NCI-H1694 (cell line): ENCODE measurements at places on chromosomes 11 and 22.

DNA sequence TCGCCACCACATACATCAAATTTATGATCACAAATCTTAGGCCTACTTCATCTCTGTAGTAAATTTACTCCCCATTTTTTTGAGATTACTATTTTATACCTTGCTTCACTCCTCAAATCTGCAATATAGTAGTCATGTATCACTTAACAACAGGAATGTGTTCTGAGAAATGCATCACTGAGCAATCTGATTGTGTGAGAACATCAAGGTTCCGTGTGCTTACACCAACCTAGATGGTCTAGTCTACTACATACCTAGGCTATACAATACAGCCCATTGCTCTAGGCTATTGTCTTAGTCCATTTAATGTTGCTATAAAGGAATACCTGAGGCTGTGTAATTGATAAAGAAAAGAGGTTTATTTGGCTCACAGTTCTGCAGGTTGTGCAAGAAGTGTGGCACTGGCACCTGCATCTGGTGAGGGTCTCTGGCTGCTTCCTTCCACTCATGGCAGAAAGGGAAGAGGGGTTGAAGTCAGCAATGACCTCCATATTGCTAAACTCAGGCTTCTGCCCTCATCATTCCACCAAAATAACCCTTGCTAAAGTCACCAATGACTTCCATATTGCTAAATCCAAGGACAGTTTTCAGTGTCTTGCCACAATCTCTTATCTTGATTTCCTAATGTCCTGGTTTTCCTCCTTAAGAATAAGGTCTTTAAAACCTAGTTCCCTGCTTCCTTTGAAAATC, 140.3 kb downstream of the RBFOX2 start:
- no peak for DNase-seq

DNA sequence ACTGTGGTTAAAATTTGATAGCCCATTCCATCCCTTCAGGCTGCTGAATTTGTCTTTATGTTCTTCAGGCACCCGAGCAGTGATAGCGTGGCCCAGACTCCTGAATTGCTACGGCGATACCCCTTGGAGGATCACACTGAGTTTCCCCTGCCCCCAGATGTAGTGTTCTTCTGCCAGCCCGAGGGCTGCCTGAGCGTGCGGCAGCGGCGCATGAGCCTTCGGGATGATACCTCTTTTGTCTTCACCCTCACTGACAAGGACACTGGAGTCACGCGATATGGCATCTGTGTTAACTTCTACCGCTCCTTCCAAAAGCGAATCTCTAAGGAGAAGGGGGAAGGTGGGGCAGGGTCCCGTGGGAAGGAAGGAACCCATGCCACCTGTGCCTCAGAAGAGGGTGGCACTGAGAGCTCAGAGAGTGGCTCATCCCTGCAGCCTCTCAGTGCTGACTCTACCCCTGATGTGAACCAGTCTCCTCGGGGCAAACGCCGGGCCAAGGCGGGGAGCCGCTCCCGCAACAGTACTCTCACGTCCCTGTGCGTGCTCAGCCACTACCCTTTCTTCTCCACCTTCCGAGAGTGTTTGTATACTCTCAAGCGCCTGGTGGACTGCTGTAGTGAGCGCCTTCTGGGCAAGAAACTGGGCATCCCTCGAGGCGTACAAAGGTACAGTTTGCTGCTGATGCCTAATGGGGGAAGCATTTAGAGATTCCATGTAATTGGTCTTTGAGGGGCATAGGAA, 4.7 kb downstream of the MADD start:
- DNase-seq = no peak

- no peak for DNase-seq
Measured at GRCh38 chr22:40416636-40417035, 46.2 kb downstream of the SGSM3 start.

DNA sequence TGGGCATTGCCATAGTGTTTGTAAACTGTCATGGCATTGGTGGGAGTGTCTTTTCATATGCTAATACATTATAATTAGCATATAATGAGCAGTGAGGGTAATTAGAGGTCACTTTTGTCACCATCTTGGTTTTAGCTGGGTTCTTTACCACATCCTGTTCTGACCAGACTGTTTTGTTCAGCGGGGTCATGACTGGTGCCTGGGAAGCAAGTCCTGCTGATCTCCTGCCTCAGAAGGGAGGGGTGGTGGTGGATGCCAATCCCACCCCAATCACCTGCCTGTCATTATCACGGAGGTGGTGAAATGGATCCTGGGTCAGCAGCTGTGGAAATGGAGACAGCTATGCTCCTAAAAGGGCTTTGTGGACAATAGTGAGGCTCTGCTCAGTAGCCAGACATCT, 31.2 kb downstream of the IL18 start:
- DNase-seq = no peak

DNA sequence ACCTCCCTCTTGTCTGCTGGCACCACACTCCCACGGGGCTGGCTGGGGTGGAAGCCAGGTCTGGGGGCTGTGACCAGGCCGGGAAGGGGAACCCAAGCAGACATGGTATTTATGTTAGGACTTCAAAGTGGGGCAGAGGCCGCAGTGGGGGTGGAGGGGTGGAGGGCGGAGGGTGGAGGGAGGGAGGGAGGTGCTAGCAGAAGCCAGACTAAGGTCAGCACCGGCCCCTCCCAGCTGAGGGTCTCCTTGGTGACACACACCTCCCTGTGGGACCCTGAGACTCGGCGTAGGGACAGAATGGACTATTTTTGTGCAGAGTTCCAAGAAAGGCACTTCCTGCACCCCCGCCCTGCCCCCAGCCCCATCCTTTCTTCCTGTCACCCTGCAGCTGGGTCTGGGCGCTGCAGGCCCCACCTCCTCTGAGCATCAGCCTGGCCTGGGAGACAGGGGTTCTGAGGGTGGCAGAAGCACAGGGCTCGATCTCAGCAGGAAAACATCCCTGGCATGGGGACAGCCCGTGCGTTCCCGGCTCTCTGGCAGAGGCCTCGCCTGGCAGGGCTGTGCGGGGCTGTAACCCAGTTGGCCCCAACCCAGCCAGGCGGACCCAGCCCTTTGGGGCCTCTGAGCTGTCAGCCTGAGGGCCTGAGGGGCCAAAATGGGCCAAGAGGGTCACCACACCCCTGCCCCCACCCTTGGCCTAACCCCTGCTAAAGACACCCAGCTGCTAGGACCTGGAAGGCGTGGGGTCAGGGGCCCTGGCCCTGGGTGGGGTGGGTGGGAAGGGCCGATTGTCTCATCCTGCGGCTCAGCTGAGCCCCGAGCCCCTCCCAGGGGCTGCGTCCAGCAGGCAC, 9.6 kb upstream of the CD248 start:
- DNase-seq = no peak

DNA sequence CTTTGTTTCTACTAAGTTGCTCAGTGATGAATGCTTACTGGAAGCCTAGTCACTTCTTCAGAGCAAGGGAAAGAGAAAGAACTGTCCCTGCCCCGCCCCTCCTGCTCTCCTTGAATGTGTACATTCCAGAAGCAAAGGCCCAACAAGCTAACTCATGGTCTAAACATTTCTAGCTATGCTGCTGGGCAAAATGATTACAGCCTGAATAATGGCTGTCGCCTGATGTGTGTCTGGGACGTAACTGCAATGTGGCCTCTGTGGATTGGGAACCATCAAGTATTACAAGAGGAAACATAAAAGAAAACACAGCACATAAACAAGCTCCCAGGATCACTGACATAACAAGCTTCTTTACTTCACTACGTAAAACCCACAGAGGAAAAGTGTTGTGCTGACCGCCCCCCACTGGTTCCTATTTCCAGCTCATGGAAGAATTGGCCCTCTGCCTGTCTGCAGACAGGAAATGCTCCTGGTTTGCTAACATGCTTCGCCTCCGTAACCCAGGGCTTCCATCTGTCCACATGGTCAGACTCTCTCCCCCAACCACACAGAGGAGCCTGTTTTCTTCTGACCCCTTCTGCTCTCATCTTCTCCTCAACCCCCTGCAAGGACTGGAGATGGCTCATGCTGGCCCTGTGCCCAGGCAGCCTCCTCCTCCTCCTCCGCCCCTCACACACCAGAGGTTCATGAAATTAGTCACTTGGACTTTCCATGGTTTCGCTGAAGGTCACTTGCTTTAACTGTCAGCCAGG, 187.2 kb downstream of the MAML2 start:
- no peak for DNase-seq
